ENCODE measurements at places on chromosomes 2 and 18.

DNA sequence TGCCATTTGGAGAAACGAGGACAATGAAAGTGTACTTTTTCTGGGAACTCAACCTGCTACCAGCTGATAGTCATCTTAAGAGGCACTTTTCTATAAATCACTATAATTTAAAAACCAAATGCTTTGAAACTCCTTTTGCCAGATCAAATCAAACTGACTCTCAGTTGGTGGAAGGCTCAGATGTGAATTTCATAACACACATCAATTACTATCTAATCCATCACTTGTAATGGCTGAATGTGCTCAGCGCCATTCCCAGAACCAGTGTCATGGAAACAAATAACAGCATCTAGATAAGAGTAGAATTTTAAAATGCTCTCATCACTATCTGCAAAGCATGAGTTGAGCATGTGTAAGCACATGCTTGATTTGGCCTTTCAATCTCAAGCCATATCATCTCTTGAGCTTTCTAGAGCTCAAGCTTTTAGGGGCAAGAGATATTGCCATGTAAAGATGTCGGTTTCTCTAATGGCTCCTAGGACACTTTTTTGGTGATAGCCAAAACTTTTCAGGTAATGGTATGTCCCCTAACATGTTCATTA lies 223.1 kb upstream of the ACVR2A start:
- no peak for DNase-seq

DNA sequence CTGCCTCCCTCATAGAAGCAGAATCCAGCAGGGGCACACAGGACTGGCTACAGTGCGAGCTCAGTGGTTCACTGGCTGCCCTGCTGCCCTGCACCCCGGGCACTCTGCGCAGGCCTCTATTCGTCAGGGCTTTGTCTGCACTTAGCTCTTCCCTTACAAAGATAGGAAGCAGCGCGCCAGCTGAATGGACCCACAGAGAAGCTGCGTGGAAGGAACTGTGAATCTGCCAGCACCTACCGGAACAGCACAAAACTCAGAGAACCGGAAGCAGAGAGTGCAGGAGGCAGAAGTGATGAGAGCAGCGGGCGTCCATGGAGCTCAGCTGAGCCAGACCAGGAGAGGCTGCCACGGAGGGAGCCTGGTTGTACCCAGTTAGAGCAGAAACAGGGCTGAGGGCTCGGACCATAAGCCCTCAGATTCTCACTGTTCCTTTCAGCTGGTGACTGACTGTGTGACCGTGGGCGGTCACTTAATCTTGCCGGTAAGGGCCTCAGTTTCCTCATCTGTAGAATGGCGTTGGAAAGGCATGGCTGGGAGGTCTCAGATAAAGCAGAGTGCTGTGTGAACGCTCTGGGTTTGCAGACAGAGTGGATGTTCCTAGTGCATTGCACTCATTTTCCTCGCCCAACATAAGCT lies 23.1 kb upstream of the SLC66A3 start:
- no peak for DNase-seq

DNA sequence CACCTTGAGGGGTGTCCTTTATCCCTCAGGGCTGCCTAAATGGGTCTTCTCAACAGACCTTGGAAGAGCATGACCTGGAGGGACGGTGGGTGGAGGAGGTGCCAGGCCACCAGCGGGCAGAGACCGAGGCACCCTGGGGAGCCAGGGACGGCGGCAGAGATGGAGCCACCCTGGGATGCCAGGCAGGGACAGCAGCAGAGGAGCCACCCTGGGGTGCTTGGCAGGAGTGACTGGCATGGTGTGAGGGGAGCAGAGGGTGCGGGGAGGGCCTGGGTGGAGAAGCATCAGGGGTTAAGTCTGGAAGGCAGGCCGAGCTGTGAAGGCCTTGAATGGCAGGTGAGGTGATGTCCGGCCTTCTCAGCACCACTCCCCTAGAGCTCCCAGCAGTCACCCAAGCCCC lies 56.1 kb downstream of the CIB4 start:
- DNase-seq = no peak

DNA sequence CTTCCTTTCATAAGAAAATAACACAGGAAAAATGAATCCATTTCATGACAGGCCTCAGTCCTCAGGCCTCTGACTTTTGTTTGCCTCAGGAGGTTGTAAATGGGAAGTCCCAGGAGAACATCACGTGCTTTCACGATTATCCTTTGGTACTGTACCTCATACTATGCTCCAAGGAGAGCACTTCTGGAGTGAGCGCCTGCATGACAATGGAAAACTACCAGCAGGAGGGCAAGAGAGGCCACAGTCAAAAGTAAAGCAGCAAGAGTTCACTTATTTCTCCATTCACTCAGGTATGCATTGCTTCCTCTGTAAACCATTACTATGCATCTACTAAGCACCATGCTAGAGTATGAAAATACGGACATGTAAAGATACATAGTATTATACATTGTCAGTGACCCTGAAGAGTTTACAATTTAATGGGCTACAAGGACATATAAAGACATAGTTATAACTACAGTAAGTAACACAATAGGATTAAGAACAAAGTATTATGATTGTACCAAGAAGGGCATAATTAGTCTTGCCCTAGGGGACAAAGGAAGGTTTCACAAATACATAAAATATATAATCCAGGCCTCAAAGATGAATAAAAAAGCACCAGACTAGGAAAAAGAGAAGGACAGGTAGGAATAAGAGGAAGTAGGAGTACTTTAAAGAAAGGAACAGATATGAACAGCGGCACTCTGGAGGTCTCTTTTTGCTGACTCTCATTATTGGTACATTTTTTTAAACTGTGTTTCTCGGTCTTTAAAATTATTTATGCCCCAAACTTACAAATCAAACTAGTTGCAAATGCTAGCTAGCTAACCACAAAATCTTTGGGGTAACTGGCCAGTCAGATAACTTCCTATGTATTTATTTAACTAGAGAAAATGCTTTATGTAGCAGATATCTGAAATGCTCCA lies 806.7 kb downstream of the NRXN1 start:
- no peak for DNase-seq

DNA sequence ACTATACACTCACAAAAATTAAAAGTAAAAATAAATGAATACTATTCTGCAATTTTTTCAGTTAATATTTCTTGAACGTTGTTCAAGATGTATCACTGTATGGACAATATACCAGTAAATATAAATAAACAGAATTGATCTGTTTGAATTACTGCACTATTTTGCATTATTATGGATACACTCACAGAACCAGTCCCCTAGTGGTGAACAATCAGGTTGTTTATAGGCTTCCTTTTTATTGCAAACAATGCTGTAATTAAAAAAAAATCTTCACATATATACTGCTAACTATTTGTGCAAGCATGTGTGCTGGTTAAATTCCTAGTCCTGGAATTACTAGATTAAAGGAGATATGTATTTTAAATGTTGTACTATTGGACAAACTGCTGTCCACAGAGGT lies 306.0 kb downstream of the FBXO15 start:
- no peak for DNase-seq

DNA sequence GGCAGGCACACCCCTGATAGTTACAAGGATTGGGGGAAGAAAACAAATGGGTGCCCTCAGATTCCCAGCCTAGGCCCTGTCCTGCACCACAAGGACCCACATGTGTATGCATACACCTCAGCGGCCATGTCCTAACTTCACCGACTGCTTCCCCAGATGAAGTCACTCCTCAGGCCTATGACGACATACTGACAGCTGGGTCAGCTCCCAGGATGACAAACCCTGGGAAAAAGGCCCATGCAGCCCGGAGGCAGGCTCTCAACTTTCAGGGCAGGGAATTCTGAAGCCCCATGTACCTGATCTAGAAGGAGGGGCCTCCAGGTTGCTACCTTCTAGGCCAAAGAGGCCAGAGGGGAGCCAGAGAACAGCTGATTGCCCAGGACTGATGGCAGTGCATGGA lies 11.0 kb upstream of the PLEKHM3 start:
- no peak for DNase-seq

- DNase-seq = no peak
These were observed 9.8 kb downstream of the PTPRN start for GRCh38 chr2:219299372-219299760.

- DNase-seq = no peak
These were observed 153.9 kb upstream of the NDUFV2 start for GRCh38 chr18:8948471-8949149.

DNA sequence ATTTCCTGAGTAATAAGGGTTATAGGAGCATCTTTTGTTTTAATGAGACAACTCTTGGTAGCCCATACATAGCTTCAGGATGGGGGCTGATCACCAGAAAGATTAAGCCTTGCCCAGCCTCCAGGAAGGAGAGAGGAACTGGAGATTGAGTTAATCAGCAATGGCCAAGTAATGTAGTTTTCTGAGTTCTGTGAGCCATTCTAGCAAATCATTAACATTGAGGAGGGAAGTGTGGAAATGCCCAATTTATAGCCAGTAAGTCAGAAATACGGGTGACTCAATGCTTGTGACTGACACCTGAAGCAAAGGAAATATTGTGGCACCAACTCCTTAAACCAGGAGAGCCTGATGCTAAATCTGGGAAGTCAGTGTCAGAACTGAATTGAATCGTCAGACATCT lies 205.1 kb upstream of the SRD5A2 start:
- no peak for DNase-seq

GRCh38 chr2:26722328-26722727 lies 29.8 kb downstream of the KCNK3 start:
- no peak for DNase-seq

GRCh38 chr2:171260471-171261424 lies 100.1 kb upstream of the TLK1 start:
- DNase-seq = no peak

- DNase-seq = no peak
These were observed 78.3 kb upstream of the TLK1 start for GRCh38 chr2:171238946-171239345.

GRCh38 chr2:96163415-96163767 lies 18.2 kb upstream of the DUSP2 start:
- DNase-seq = no peak

DNA sequence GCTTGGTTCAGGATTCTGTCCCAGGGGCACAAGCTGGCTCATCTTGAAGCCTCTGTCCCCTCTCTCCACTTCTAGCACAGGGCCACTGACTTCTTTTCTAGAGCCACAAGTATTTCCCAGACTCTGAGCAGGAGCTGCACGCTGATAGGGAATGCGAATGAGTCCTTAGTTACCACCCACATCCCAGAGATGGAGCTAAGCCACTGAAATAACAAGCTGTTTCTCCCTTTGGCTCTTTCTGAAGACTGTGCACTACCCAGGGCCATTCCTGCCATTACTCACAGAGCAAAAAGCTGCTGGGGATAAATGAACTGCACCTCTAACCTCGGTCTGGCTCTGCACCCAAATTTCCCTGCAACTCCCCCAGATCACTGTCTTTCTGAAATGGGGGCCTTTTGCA lies 70.6 kb downstream of the TSN start:
- no peak for DNase-seq

DNA sequence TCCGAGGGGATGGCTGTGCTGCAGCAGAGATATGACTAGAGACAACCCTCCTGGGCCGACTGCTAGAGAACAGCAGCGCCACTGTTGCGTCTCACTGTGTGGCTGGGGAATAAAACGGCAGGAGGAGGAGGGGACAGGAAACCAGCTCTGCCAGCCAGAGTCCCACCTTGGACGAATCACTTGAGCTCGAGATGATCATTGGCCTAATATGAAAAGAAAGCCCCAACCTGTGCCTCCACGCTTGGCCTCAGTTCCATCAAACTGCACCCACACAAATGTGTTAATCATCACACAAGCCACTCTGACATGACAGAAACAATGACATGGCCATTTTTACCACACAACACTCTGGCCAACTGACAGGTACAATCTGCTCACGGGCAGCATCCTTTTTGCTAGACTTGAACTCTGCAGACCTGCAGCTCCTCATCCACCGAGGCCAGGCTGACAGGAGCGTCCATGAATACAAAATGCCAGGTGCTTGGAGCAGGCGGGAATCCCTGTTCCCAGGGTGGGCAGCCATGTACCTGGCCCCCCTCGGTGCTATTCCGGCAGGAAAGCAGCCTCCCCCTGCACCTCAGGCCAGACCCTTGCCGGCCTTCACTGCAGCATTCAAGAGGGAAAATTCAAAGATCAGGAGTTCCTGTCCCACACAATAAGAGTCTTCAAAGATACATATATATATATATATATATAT lies 52.3 kb downstream of the PARD6G start:
- DNase-seq = no peak

DNA sequence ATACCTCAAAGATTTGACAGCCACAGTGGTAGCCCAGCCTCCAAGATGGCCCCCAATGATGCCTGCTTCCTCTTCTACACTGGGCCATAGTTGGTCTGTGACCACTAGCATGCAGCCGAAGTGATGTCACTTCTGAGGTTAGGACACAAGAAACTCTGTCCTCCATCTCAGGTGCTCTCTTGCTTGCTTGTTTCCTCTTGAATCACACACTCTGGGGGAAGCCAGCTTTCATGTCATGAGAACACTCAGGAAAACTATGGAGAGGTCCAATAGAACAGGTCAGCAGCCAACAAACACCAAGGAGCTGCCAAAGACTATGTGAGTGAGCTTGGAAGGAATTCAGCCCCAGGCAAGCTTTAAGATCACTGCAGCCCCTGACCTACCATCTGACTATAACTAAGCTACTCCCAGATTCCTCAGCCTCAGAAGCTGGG lies 3.3 kb upstream of the ADAM17 start:
- no peak for DNase-seq

DNA sequence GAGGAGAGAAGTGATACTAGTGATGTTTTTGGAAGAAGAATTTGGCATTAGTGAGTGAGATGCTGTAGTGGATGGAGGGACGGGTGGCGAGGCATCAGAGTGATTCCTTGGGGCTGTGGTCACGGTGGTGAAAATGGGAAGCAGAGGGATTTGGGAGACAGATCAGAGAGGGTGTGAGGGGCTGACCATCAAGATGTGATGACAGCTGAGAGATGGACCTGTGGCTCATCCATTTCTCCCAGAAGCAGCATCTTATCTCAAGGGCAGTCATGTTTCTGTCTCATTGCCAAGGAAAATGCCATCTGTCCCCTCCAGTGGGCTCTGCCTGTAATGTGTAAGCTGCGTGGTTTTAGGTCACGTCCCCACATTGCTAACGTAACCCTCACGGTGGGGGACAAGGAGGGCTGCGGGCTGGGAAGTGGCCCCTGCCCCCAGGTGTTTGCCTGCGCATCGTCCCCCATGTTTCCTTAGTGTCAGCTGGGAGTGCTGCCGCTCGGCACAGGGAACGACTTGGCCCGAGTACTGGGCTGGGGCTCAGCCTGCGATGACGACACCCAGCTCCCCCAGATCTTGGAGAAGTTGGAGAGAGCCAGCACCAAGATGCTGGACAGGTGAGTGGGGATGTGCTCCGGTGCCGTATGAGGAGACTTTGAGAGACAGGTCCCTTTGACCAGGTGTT lies 91.0 kb downstream of the DGKD start:
- no peak for DNase-seq

- no peak for DNase-seq
These were observed 188.2 kb downstream of the ZFP36L2 start for GRCh38 chr2:43038034-43038695.

DNA sequence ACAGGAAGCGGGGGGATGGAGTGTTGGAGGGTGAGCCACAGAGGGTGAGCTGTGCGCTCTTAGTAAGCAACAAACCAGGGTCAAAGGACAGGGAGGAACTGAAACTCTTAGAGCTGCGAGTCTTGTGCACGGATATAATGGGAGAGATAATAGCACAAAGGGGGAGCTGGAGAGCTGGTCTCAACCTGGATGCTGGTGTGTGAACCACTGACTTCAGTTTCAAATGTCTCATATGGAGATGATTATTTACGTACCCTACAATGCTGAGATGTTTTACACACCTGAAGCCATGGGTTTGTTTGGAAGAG lies 35.9 kb downstream of the PTGR3 start:
- no peak for DNase-seq

- DNase-seq = no peak
These were observed 71.6 kb upstream of the EFEMP1 start for GRCh38 chr2:55995211-55995610.

- no peak for DNase-seq
These were observed 76.1 kb upstream of the RAB27B start for GRCh38 chr18:54752185-54752584.
